ENCODE measurements at places on chromosomes 7 and 10. TPM values are rescaled to one million over a fixed set of nuclear protein-coding genes. Genes with fewer than 3 reads are reported as not detected.
A peak's percentile ranks its signal among the peaks of the same experiment; 100 is the strongest.

Gene OTUD1
- 34.5 TPM for polyA plus RNA-seq

Gene POMZP3
- polyA plus RNA-seq: 12.9 TPM

Gene PRKAR2B
- 48.8 TPM for polyA plus RNA-seq

Gene NUTM2D
- 11.9 TPM for polyA plus RNA-seq

Gene FAM237B
- polyA plus RNA-seq: 0.30 TPM

DNA sequence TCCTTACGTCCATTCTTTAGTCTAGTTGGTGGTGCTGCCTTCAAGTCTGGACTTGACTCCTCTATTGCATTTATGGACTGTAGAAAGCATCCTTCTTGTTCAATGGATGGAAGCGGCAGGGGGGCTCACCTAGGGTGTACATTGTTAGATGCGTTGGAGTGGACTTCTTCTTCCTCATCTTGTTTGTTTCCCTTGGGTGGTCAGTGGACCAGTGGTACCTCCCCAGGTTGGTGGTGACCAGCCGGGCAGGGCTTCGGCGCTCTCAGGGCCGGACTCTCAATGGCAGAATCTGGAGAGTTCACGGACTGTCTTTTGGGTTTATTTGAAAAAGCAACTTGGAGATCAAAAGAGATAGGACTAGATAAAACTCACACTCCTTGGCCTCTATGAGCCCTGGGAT lies 6.2 kb upstream of the BTBD16 start:
- no peak for DNase-seq

DNA sequence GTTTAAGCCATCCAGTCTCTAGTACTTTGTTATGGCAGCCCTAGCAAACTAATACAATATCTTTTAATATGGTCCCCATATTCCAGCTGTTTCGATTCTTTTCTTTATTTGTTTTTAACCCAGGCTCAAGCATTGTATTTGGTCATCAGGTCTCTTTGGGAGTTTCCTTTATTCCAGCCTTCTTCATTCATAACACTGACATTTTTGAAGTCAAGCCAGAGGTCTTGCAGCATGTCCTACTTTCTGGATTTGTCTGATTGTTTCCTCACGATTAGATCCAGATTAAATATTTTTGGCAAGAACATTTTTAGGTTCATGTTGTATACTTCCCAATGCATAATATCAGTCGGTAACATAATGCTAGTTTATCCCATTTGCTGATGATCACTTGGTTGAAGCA lies 11.8 kb downstream of the SLC25A13 start:
- DNase-seq: no peak

GRCh38 chr10:101653536-101653935 lies 41.4 kb downstream of the FBXW4 start:
- no peak for DNase-seq

DNA sequence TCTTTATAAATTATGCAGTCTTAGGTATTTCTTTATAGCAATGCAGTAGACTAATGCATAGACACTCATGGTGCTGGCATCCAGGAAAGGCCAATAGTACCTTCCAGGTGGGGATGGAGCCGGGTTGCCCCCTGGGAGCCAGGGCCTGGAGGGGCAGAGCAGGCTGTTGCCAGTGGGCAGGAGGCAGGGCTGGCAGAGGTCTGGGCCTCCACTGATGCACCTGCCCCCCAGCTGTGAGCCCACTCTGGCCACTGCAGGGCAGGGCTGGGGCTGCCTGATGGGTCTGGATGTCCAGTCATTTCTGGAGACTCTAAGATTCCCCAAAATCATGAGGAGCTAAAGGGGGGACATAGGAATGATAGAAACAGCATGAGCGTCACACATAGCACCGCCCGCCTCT lies 66.7 kb downstream of the MICALL2 start:
- no peak for DNase-seq

- no peak for DNase-seq
These were observed 103.6 kb downstream of the SH3PXD2A start for GRCh38 chr10:103751667-103752290.

- no peak for DNase-seq
These were observed 347.9 kb upstream of the MEOX2 start for GRCh38 chr7:16034353-16034752.

DNA sequence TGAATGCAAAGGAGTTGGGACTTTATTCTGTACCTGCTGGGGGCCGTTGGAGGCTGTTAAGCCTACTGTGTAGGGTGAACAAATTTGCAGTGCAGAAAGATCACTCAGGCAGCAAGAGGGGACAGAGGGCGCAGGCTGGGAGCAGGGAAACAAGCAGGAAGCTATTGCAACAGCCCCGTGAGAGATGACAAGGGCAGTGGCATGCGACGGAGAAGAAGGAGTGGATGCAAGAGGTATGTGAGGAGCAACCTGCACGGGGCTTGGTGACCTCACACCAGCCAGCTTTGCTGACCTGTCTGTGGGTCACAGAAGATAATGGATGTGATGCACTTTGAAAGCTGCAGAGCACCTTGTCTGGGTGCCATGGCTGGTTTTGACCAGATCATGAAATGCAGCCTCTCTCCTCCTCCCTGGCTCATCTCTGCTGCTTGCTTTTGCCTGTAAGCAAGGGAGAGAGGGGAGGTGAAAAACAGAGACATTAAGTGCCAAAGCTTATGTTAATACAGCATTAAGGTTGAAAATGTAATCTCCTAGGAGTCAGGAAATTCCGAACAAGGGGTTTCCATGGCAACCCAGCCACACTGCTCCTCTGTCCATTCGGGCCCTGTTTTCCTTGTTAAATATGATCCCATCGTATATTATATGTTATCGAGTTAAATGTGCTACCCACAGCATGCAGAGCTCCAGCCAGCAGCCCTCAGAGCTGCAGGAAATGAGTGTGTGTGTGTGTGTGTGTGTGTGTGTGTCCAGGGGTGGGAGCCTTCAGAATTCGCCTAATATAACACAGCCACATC lies 314.3 kb upstream of the ZMIZ1 start:
- DNase-seq: peak; percentile 63

DNA sequence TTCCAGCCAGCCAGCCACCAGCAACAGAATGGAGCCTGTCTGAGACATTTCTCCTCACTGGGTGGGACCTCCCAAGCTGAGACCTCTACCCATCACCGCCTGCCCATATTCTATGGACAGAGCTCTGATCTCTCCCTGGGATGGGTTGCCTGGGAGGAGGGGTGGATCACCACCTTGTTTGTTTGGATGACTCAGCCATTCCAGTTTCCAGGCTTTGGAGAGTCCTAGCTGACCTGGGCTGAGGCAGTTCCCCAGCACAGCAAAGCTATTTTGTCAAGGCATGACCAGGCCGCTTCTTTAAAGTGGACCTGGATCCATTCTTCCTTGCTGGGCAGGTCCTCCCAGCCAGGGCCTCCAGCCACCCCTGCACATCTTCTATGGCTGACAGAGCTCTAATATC lies 982.3 kb downstream of the DNAJB9 start:
- no peak for DNase-seq

DNA sequence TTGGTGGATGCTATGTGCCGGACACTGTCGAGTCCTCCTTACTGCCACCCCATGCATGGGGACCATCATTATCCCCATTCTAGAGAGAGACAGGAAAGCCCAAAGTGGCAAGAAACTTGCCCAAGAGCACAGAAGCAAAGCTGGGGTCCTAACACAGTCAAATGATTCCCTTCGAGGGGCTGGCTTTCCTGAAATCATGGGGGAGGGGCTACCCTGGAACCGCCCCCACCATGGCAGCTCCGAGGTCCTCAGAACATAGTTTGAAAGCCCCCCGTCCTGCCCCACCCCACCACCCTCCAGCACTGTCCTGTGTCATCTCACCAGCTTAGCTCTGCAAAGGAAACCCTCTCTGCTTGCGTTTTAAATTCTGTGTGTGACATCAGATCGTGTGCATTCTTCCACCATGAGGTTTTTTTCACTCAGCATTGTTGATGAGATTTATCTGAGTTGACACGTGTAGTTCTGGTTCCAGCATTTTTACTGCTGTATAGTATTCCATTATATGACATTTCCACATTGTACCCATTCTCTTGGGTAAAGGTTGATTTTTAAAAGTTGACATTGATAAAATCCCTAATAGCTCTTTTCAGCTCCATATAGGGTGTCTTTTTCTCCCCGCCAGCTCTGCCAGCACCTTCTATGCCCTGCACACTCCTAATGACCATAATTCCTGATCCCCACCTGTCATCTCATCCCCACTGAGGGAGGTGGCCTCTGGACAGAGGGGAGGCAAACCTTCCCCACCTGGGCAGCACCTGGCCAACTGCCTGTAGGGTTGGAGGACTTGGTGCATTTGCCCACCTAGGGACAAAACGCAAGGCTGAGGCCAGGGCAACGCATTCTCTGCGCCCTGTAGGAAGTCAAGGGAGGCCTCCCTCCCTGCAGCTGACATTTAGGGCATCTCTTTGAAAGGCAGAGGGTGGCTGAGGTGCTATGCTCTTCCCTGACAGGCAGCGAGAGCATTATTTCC lies 100.2 kb upstream of the GPR26 start:
- no peak for DNase-seq

GRCh38 chr10:10528563-10528910 lies 489.1 kb upstream of the CELF2 start:
- no peak for DNase-seq

GRCh38 chr7:147412782-147413556 lies 1177.6 kb upstream of the C7orf33 start:
- DNase-seq: no peak

DNA sequence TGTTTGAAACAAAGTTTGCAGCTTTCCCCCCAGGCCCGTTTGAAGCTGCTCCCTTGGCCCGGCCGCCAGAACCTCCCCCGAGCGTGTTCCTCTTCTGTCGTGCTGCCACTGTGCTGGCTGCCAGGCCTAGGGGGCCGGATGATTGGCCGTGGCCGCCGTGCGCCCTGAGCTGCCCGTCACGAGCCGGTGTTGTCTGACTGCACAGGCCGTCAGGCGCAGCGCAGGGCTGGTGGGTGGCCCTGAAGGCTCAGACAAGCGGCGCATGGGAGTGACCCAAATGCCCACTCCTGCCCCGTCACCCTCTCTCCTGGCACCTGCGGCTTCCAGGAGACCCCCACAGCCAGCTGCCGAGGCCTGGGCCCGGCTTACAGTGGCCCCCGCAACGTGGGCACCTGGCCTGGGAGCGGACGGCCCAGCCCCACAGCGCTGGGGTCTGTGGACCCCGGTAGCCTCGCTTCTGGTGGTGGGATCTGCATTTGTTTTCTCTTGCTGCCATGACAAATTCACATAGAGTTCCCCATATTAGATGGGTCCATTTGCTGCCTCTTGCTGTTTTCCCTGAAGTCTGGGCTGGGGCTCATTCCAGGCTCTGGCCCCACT lies 13.1 kb downstream of the JAKMIP3 start:
- DNase-seq: no peak

GRCh38 chr7:6556196-6556595 lies 4.9 kb upstream of the GRID2IP start:
- DNase-seq: no peak

- no peak for DNase-seq
These were observed 236.2 kb downstream of the ELFN1 start for GRCh38 chr7:1906087-1906830.

- no peak for DNase-seq
These were observed 43.0 kb downstream of the OAT start for GRCh38 chr10:124375691-124376090.

DNA sequence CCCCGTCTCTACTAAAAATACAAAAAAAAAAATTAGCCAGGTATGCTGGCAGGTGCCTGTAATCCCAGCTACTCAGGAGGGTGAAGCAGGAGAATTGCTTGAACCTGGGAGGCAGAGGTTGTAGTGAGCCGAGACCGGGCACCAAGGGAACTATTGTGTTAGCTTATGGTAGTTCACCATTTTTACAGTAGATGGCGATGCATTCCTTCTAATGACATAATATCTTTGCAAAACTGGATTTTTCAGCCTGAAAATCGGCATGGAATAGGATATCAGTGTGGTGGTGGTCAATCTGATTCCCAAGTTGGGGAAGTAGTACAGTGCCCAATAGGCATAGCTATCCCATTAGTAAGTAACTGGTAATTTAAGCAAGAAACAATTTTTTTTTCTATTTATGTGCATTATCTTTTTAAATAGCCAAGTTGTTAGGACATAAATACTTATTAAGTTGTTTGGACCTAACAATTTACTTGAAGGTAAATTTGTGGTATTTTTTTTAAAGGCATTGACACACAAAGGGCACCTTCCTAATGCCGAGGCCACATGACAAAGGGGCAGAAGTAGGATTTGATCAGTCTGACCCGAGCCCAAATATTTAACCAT lies 17.6 kb upstream of the IMPDH1 start:
- DNase-seq: peak; percentile 55

- DNase-seq: no peak
These were observed 81.1 kb upstream of the GTF2IRD1 start for GRCh38 chr7:74372511-74373111.

GRCh38 chr7:85454904-85455303 lies 268.0 kb upstream of the SEMA3D start:
- no peak for DNase-seq

- no peak for DNase-seq
These were observed 43.2 kb downstream of the BEND7 start for GRCh38 chr10:13485623-13486022.

Data from right renal pelvis (tissue), 4 donors.